Pancreas (tissue), 10 donors: ENCODE measurements at places on chromosomes 12 and 14.

GRCh38 chr14:73136387-73137225 lies at the start of gene PSEN1:
TSS of gene PSEN1 (plus strand) at chr14:73136507. CDS start at chr14:73148020, 11,513 bp downstream.
- DNase-seq = peak; percentile 100

- DNase-seq = no peak
These were observed 1.8 kb upstream of the TESC start for GRCh38 chr12:117100851-117101673.

DNA sequence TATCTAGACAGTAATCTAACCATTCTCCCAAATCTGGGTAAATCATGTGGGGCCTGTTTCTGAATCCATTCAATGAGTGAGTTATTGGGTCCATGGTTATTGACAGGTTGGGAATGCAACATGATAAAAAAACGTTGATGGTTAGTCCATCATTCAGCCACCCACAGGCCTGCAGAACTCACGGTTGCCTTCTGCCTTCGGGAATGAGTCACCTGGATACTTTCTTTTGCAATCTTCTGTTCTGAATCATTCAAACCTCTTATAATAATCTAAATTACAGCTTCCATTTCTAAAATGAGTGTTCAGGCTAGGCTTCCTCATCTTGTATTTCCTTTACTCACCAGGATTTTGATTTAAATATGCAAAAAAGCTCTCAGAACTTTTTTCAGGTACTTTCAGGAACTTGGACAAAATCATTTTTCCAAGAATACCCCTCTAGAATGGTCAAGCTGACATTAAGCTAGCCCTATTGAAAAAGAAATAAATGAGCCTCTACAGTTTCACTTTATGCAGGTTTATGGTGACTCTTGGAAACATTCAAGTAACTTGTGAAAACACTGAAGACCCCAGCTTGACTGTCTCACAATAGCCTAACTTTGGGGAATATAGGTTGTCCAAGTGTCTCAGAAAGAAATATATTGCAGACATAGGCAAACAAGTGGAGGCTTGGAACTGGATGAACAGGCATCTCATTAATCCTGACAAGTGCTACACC lies 94.4 kb downstream of the KCNK10 start:
- no peak for DNase-seq

DNA sequence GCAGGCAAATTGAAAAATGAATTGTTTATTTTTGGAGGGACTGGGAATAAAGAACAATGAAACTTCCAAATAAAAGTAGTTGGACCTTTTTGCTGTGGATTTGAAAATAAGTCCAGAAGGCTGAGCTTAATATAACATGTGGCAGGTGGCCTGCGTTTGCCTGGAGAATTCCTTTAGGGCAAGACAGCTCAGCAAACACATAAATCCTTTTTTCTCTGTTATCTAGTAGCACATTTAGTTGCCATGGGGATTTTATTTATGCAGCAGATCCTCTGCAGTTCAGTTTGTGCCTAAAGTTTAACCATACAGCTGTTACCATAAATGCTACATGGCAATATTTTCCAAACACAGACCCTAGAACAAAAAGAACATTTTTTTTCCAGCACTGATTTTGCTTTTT lies 180.0 kb downstream of the NPAS3 start:
- no peak for DNase-seq

GRCh38 chr12:96186607-96187301 lies 7.4 kb upstream of the ELK3 start:
- DNase-seq = no peak

DNA sequence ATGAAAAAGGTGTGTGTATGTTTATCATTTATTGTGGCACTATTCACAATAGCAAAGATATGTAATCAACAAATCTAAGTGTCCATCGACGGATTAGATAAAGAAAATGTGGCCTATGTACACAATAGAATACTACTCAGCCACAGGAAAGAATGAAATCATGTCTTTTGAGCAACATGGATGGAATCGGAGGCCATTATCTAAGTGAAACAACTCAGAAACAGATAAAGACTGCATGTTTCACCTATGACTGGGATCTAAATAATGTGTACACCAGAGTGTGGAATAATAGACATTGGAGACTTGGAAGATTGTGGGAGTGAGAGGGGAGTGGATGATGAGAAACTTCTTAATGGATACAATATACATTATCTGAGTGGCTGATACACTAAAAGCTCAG lies 44.0 kb downstream of the CCER1 start:
- no peak for DNase-seq
